ENCODE measurements at places on chromosomes 5 and 9.
A peak's percentile ranks its signal among the peaks of the same experiment; 100 is the strongest.

DNA sequence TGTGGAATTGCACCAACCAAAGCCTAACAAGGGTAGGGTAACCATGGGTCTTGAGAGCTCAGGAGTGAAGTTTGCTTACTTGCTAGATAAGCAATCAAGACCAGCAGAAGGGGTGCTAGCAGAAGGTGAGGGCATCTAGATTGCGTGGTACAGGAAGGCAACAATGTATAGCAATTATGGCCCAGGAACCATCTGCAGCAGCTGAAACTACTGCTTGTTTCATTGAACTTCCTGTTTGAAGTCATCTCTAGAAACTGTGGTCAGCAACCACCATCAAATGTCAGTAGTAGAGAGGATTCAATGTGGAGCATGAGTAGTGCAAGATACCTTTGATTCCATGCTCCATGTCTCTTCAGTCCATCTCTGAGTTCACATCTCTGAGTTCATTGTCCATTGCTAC is 462.1 kb upstream of the GRAMD2B start:
- DNase-seq: no peak

DNA sequence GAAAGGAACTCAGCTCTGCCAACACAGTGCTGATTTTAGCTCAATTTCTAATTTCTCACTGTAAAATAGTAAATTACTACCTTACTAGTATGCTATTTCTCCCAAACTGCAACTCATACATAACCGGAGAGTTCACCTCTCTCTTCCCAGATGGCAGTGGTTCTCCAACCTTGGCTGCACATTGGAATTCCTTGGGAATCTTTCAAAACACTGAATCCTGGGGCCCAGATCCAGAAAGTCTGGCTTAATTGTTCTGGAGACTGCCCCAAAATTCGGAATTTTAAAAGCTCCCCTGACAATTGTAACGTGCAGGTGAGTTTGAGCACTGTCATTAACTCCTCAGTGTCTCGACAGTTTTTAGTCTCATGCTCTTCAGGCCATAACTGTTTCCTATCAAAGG is 100.3 kb downstream of the SLC1A3 start:
- DNase-seq: no peak

DNA sequence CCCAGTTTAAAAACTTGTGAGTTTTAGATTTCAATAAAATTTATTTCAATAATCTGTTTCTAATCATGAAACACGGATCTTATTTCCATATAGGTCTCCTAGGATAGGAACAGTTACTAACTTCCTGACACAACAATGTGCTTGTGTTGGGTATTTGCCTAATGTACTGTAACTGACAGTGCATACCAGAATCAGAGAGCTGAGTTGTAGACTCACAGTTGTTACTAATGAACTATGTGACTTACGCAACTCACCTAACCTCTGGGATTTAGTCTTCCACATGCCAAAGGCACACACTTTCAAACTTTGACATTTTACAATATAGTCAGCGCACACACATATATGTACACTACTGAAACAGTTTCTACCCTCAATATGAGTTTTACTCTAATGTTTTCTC is 77.7 kb downstream of the HOMER1 start:
- no peak for DNase-seq

DNA sequence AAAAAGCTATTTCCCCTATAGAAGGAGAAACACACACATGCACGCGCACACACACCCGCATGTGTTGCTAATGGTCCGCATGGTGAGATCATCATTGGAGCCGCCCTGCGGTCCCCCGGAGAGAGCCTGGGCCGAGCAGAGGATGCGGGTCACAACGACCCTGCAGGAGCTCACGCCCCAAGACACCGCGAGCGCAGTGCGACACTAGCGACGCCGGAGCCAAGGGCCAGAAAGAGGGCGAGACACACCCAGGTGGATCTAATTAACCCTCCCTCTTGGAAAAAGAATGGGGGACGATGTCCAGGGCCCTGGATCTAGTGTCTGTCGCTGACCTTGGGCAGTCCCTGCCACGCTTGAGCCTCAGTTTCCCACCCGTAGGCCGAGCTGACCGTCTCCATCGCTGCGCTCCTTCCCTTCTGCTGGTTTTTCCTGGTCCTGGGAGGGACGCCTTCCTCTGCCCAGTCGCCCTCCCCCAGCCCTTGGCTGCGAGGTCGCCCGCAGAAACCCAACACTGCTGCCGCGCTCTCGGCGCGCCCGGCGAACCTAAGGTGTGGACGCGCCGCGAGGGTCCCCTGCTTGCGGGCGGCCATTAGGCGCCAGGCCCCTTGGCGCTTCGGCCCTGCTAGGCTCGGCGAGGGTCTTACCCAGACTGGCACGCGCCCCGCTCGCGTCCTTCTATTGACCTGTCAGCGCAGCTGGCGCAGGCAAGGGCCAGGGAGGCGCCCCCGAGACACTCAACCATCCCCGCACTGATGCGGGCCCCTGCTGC is 47.5 kb upstream of the RNF20 start:
- DNase-seq: peak; percentile 63

DNA sequence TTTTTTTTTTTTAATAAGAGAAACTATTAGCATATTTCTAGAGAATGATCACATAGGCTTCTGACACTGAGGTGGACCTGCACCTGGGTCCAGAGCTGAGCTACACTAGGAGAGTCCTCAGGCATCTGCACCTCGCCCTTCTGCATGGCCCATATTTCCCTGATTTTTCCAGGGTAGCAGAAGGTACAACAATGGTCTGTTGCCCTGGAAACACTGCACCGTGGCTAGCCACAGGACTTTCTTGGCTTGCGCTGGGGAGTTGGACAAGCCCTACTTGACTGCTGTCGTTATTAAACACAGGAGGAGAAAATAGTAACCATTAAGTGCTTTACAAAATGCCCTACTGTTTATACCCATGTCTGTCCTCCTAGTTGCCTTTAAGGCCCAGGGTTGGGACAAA is 615.7 kb upstream of the MEF2C start:
- DNase-seq: no peak

DNA sequence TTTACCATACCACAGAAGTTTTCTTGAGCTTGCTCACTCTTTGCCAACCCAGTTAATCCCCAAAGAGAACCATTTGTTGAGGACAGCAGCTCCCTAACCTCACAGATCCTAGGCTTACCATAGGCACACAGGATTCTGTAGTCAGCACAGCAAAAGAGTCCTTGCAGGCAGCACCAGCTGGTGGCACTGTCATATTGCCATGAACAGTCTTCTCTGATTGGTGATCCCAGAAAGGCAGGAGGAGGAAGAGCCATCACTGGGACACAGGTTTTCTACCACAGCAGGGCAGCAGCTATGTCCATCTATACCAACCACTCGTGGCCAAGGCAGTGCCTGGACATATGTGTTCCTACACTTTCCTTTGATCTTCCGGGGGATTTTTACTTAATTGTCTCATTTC is 297.1 kb upstream of the CD180 start:
- DNase-seq: peak; percentile 71

GRCh38 chr5:64298586-64298985 is 132.9 kb downstream of the RNF180 start:
- no peak for DNase-seq

DNA sequence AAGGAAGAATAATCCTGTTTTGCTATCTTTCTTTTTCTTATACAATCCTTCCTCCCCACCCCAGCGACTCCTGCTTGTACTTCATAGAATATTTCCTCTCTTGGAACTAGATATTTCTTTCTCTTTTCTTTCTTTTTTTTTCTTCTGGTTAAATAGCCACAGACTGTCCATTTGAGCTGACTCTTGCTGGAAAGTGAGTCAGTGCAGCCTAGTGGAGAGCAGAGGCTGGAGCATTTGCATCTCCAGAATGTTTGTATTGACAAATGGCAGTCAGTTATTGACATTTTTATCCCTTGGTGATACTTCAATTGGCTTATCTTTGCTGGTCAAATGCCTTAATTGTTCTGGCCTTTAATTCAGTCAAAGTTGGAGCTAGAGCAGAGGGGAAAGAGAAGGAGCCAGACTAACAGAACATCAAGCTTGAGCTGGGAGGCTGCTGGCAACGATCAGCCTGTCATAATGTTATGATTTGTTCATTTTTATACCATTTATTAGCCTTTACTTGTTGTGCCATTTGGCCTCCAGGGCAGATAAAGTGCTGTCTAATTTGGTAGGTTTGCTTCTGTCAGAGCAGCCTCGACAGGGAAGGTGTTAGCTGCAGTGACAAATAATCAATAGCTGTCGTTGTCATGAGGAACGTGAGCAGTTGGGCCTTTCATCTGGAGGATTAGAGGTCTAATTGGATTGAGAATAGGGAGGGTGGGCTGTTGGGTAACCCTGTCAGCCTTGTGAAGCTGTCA is 69.0 kb downstream of the INVS start:
- no peak for DNase-seq

DNA sequence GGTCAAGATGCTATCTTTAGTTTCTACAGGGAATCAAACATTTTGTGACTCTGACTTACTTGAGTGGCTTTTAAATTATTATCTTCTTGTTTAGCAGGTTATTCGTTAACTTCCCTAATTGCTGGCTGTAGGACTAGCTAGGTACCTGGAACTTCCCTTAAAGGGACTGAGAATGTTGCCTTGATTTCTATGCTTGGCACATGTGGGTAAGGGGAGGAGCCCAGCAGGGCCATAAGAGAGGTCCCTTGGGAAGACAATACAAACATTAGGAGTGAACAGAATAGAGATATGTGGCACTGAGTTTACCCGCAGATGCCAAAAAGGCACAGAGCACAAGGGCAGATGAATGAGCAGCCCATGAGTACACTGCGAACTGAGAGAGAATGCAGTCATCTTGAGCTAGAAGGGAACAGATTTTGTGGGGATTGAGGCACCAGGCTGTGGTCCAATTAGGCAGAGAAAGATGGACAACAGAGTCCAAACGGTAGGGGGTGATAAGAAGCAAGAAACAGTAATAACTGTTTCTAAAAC is 9.8 kb downstream of the CKMT2 start:
- no peak for DNase-seq

DNA sequence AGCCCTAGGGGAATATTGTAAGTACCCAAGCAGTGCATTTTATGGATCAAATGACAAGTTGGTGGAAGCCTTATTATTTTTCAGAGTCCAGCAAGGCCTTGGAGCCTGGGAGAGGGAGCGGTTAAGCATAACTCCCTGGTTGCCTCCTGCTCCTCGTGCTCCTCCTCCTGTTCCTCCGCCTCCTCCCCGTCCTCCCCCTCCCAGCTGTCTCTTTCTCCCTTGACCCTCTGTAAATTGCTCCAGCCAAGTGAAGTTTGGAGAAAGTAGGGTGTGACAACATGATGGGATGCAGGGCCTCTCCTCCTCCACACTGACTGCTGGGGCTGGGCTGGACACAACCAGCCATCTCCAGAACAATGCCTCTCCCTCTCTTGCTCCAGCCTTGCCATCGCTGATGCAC is 586.9 kb downstream of the CCDC171 start:
- DNase-seq: no peak

GRCh38 chr5:57891443-57891842 is 408.8 kb upstream of the ACTBL2 start:
- no peak for DNase-seq
